ENCODE measurements at places on chromosomes 1 and 21.

- DNase-seq: no peak
Measured at GRCh38 chr1:60596791-60597750, 485.3 kb upstream of the NFIA start.

DNA sequence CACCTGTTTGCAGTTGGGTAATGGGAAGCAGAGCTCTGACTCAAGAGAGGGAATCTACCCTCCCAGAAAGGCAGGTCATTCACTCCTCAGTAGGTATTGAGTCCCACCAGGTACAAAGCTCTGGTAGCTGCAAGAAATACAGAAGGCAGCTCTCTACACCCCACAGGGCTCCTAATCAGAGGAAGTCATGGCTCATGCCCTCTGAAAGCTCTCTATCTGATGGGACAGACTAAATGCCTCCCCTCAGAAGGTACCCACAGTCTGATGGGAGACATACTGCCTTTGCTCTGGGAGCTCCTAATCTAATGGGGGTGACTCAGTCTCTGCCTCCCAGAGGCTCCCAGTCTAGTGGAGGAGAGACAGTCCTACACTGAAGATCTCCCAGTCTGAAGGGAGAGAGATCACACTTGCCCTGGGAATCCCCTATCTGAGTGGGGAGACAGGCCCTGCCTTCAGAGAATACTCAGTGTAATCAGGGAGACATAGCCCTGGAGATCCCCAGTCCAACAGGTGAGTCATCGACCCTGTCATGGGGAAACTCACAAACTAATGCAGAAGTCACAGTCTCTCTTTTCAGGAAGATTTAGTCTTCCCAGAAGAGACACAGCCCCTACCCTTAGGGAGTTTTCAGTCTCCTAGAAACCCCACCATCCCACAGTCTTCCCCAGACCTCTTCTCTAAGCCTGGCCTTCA is 23.7 kb downstream of the CAMK1G start:
- peak; percentile 48 for DNase-seq

GRCh38 chr1:58065520-58065919 is 481.0 kb downstream of the OMA1 start:
- no peak for DNase-seq

GRCh38 chr1:52672946-52673345 is 25.2 kb downstream of the COA7 start:
- DNase-seq: no peak

GRCh38 chr1:69426401-69426800 is 141.3 kb upstream of the LRRC7 start:
- no peak for DNase-seq

GRCh38 chr1:212752934-212753497 is 38.6 kb downstream of the NSL1 start:
- no peak for DNase-seq

- DNase-seq: no peak
Measured at GRCh38 chr1:57474137-57474750, 50.4 kb upstream of the DAB1 start.

GRCh38 chr1:165637427-165637826 is 6.4 kb downstream of the MGST3 start:
- no peak for DNase-seq

DNA sequence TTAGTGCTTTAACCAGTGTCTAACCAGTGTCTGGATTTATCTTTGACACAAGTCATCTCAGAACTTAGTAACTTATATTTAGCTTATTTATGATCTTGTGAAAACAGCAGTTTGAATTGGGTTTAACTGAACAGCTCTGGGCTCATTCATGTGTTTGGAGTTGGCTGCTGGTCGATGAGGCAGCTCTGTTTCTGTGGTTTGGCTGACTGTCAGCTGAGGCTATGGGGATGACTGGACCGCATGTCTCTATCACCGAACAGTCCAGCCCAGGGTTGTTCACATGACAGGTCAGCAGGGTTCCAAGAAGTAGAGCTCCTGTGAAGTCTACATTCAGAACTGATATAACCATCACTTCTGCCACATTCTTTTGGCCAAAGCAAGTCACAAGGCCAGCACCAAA is 29.1 kb upstream of the C21orf91 start:
- no peak for DNase-seq

DNA sequence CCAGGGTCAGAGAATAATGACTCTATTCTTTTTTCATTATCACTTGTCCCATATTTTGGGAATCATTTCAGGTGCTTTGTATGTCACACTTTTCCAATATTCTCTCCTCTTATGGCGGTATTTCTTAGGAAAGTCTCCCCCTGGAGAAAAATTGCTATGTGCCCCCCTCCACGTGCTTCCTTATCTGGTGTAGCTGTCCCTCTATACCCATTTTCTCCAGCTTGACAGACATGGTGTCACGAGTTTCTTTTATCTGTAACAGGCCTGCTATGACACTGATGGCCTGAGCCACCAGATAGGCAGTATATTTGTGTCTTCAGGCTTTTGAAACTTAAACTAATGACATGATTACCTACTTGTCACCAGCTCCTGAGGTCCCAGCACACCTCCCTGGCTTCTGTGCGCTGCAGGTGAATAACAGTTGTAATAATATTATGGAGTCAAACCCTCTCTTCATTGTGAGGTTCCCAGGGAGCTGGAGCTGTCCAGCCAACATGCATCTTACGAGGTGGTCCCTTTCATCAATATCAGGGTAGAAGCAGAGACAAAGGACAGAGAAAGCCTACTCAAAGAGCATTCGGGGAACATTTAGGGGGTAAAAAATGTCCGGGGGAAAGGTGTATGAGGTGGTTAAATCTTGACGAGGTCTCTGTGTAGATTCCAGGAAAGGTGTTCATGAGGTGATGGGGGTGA is 71.2 kb upstream of the DUSP10 start:
- DNase-seq: no peak

DNA sequence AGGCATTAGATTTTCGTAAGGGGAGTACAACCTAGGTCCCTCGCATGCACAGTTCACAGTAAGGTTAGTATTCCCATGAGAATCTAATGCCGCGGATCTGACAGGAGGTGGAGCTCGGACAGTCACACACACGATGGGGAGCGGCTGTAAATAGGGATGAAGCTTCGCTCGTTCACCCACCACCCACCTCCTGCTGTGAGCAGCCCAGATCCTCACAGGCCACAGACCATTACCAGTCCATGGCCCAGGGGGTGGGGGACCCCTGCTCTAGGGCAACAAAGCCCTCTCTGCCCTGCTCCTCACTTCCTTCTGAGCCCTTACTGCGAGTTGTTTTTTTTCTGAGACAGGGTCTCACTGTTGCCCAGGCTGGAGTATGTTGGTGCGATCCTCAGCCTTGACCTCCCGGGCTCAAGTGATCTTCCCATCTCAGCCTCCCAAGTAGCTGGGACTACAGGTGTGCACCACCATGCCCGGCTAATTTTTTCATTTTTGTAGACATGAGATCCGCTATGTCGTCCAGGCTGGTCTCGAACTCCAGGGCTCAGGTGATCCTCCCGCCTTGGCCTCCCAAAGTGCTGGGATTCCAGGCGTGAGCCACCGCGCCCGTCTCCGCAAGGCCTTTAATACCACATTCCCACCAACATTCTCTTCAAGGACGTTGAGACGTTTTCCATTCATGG is 21.3 kb downstream of the TRPM2 start:
- no peak for DNase-seq

DNA sequence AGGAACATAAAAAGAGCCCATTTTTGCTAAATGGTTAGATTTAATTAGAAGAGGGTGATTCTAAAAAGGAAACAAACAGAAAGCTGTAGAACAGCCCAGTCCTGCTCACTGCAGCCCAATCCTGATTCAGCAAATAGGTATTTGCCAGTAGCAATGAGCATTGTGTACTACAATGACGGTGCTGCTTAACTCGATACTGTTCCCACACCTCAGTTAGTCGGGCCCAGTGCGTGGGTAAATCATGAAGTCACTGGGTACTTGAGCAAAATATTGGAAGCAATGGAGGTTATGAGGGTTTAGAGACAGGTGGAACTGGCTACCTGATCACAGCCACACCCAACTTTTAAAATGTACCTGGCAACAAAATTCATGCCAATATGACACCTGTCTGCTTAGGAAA is 101.5 kb upstream of the ADGRL2 start:
- DNase-seq: no peak

- no peak for DNase-seq
Measured at GRCh38 chr1:59285691-59286090, 11.2 kb upstream of the FGGY start.

DNA sequence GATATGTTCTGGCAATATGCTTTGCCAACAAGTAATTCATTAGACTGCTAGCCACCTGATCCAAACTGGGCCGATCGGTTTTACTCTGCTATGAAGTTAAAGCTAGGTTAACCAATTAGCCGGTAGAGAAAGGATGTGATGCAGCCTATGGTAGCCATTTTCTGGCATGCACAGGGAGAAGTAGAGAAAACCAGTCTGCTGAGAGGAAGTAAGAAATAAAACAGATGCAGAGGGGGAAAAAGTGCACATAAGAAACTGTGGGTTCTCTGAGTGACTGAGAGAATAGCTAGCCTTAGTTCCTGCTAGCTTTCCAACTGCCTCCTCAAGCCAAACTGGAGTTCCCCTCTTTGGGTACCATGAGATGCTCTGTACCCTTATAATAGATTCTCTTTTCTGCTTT is 52.8 kb downstream of the ARID4B start:
- no peak for DNase-seq

DNA sequence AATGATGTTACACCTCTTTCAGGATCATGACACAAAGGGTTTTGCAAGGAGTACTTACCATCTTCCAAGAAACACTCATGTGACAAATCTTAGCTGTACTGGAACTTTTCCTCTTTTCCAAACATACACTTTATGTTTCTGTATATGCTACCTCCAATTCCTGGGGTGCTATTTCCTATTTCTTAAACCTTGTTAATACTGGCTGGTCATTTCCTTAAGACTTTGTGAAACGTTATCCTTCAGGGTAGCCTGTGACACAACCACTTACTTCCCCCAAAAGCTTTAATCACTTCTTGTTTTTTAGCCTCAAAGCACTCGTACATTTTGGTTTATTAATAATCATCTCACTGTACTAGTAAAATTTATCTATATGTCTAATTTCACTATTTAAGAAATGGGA is 39.4 kb downstream of the OR10Z1 start:
- no peak for DNase-seq

- DNase-seq: no peak
Measured at GRCh38 chr1:212070720-212071302, 35.3 kb downstream of the DTL start.
